ENCODE measurements at places on chromosomes 7 and 10.

DNA sequence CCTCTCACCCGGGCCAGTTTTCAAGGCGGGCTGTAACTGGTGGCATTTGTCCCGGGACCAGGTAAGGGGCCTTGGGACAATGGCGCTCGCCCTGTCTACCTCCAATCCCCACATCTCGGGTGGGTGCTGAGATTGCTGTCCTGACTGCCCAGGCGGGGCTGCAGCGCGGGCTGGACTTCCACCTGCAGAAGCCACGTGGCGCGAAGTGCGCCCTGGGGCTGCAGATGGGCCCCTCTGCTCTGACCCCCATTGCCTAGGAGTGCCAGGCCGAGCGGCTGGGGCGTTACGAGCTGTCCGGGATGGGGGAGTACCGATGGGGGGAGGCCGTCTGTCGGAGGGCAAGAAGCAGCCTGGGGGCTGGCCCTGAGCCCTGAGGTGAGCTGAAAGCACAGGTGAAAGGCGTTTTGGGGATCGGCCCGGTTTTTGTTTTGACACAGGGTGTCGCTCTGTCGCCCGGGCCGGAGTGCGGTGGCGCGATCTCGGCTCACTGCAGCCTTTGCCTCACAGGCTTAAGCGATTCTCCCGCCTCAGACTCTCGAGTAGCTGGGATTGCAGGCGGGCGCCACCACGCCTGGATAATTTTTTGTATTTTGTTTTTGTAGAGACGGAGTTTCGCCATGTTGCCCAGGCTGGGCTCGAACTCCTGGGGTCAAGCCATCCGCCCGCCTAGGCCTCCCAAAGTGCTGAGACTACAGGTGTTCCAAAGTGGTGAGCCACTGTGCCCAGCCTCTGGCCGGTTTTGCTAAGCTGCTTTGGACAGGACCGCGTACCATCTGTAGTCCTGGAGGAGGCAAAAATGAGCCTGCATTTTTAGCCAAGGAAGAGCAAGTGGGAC is at the start of gene SFXN2:
Gene SFXN2, plus strand, starts transcription at position 16 of the 835 bp plus-strand sequence. CDS start 12,001 bp downstream, outside the sequence.
- peak; percentile 16 for DNase-seq

DNA sequence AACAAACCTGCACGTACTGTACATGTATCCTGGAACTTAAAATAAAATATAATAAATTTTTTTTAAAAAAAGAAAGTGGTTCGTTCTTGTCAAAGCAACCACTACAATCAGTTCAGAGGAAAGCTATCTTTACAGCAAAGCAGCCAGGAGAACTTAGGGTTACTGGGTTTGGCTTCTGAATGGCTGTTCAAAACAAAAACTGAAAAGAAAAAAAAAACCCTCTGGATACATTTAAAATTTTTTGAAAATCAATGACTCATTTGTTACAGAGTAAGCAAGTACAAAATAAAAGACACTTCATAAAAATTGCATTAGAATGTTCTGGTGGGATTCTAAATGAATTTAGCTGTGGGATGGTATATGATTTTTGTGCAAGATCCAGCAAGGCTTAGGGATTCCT is 28.6 kb upstream of the ADD3 start:
- no peak for DNase-seq

DNA sequence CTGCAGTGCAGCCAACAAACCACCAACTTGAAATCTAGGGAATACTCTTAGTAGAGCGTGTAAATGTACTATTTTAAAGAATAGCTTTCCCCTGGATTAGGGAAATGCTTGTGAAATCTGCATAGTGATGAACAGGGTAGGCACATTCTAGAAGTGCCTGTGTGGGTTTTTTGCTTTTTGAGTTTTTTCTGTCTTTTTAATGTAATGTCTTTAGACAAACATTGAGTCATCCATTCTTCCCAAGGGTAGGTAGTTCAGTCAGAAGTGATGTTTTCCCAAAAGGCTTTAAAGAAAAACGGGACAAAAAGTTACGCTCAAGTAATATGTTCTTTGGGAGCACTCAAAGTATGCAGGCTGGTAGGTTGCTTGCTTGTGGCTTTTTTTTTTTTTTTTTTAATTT is 130.0 kb downstream of the AUTS2 start:
- DNase-seq = no peak

DNA sequence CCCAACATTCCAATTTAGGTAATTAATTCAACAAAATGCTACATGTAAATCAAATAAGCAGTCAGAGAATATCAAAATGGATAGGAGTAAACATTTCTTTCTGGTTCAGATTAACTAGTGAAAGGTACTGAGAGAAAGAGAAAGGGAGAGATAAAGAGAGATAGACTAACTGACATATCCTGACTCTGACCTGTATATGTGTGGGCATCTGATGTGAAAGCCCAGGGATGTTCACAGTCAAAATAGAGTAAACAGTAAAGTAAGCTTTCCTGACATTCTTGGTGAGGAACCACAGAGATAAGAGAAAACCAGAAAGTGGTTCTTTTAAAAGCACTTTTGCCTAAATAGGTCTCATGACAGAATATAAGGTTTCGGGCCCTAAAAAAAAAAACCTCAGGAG is 37.5 kb upstream of the ANK3 start:
- no peak for DNase-seq

DNA sequence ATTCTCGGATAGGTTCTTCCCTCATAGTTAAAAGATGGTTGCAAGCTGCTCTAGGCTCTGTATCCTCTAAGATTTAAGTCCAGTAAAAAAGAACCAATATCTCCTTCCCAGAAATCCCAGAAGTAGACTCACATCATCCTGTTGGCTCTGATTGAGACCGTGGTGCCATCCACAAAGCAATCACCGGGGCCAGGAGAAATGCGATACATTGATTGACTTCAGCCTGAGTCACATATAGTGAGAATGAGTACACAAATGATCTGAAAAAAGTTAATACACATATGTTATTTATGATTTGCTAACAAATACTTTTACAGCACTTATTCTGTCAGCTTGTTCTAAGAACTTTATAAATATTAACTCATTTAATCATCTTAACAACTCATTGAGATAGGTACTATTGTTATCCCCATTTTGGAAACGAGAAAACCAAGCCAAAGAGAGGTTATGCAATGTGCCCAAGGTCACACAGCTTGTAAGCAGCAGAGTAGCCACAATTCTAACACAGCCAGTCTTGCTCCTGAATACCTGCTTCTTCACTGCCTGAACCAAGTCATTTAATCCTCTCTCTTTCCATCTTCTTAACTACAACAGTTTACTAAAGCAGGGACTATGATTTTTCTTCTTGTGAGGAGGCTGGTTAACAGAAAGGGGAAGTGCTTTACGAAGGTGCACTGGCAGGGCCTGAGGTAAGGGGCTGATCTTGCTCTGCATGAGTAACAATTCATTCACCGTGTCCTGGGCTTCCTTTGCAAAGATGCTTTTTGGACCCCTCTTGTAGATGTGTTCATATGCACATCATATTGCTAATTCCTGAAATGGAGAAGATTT is 177.0 kb downstream of the REEP3 start:
- no peak for DNase-seq

DNA sequence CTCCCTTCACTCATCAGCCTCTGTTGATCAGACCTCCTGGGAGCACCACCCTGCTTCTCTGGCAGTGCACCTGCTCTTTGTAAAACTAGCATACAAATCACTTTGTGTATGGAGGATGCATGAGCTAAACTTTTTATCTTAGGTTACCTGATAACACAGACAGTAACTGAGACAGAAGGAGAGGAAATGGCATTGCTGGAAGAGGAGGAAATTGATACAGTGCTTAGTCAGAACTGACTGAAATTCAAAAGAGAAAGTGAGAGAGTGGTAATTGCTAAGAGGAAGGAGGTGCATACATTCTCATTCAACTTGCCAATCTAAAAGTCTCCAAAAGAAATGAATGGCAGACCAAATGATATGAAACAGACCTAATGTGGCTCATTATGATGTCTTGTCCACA is 1120.7 kb downstream of the GATA3 start:
- no peak for DNase-seq

DNA sequence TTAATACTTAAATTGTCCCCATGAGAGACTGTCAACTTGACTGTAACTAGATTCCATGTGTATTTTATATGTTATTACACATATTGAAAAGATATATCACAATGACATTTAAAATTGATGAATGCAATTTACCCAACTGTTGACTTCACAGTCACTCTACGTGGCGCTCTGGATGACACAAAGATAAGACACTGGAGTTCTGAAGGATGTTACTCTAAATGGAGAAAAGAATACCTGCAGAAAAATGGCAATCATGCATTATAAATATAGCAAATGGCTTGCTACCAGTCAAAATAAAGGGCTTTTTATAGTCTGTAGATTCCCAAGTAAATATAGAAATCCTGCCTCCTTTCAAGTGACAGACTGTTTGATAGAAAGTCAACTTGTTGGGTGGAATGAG is 143.6 kb upstream of the KLF6 start:
- DNase-seq = no peak

DNA sequence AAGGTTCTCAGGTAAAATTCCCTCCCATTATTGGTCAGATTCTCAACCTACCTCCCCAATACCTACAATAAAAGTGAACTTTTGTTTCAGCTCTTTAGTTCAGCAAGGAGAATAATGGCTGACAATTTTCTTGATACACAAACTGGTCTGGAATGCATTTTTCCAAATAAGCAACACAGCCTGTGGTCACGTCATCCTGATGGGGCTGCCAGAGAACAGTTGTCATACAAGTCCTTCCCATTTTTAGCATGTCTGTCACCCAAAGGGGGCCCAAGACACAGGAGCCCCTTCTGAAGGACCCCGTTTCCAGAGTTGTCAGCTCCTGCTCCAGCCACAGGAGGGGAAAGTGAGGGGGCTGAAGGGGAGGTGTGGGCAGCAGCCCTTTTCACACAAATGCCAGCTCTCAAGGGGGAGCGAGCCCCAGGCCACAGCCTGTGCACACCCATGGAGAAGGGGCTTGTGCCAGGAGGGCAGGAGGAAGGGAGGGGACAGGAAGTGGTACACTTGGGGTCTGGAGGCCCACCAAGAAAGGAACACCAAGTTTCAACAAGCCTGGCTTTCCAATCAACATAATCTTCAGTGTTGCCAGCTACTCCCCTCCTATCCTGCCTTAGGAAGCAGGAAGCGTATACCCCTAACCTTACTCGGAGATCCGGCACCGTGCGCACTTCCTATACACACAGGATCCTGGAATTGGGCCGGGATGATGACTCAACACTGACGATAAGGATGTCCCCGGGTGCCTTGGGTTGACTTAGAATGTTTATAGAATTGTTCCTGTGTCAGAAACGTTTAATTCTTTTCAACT is 43.4 kb upstream of the PDLIM1 start:
- no peak for DNase-seq

DNA sequence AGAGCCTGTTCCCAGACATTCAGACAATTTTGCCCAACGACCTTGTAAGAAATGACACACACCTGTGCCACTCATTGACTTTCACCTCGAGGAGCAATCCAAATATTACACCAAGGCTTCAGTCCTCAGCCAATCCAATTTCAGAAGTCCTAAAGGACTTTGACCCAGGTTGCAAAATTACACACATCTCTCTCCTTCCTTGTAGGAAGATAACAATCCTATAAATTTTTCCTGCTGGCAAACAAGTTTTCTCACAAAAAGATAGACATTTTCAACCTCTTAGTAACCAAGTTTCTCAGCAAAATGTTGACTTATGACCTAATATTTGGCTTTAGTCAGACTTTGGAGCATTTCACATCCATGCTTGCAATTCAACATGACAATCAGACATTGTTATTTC is 745.0 kb downstream of the GRID1 start:
- DNase-seq = no peak

Data from stimulated activated CD8-positive, alpha-beta memory T cell treated with anti-CD3 and anti-CD28 coated beads, Interleukin-15, amount 100 ng/mL, for 4 hours (primary cell).